ENCODE measurements at places on chromosomes 1 and 21.

DNA sequence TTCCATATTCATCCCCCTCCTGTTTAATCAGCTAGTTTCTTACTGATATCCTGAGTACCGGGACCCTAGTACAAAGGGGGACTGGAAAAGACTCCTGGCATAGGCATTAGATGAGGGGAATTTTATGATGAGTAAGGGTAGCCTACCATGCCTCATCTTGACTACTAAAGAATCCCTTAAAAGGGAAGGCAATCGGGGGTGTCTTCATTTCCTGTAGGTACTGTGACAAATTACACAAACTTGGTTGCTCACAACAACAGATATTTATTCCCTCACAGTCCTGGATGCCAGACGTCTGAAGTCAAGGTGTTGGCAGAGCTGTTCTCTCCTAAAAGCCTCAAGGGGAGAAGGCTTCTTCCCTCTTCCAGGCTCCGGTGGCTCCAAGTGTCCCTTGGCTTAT is 28.9 kb upstream of the RUNX1 start:
- no peak for DNase-seq

DNA sequence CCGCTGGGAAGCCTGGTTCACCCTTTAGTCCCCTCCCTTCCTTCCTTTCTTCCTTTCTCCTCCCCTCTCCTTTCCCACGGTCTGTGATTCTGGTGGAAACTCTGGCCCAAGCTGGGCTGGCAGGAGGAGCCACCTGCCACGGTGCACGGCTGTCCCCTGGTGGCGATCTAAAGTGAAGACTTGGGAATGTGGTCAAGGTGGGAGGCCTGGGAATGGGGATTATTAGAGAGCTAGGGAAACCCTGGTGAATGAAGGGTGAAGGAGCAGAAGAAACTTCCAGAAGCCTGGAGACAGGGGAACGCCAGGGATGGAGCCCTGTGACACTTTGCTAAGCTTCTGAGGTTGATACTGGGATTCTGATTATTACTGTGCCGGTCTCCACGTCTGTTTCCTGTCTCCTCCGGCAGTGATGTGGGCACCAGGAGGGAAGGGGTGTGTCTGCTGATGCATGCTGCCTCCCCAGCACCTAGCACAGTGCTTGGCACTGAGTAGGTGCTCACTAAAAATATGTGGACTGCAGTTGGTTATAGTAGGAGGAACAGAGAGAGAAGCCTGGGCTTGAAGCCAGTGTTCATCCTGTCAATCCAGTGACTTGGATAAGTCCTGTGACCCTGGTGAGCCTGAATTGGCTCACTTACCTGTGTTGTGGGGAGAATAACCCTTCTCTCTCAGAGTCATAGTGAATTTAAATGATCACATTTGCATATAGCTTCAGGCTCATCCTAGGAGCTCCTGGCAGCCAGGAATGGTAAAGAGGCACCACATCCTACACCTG is 71.2 kb upstream of the NBPF3 start:
- no peak for DNase-seq

DNA sequence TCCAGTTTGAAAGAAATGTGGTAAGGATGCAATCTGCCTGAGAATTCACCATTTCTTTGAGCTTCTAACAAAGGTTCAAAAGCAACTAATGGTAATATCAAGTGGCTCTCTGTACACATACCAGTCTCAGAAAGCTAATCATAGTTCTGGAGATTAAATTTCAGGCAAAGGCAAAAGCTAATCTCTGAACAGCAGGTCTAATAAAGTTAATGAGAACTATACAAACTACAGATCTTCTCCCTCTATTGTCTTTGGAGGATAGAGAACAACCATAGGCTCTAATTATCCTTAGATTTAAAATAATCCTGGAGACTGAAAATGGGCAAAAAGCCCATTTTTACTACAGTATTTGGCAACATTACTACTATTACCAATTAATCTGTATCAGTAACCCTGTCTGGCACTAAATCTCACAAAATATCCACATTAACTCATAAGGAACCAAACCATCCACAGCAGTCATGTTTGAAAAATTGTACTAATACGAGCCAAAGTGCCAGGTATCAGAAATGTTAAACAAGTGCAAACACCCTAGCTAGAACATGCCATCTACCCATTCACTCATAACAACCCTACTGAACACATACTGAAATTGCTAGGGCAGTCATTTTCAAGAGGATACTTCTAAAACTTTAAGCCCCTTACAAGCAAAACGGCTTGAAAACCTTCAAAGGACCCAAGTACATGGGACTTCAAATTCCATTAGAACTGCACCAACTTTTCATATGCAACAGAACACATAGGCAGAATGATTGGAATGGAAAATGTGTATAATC is 4.8 kb downstream of the DIPK1A start:
- DNase-seq = no peak

DNA sequence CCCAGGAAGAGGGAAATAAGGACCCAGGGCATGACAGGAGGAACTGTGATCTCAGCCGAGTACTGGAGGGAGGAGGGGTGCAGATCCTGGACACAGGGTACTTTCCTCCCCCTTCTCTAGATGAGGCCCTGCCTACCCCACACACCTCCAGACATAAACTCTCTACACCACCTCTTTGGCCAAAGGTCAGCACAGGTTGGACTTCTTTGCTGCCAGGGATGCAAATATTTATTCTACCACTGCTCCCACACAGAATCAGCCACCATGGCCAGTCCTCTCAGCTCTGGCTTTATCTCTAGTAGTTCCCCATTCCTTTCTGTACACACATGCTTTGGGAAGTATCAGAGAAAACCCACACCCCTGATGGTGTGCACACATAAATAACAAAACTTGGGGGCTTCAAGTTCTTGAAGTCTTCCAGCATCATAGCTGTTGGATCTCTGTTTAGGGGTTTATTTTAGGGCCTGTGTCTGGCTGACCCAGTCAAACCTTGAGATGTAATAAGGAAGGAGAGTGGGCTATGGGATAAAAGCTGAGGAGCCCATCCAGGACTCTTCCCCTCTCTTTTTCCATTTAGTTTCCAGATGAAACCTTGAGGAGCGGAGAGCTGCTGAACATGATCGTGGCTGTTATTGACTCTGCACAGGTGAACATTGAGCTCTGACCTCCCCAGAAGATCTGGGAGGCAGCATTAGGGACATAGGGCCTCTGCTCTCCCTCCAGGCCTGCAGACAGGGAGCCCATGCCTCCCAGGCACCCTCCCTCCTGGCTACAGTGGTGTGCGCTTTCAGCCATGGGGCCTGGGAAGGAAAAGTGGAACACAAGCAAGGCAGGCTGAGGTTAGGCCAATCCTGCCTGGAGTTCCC is 6.7 kb upstream of the SLC27A3 start:
- DNase-seq = no peak

- DNase-seq = no peak
These were observed 9.4 kb upstream of the FMO3 start for GRCh38 chr1:171081314-171081753.

GRCh38 chr1:151526735-151527525 is 13.2 kb upstream of the TUFT1 start:
- DNase-seq = no peak

- no peak for DNase-seq
These were observed 51.4 kb downstream of the YARS1 start for GRCh38 chr1:32765570-32766327.

GRCh38 chr1:221741703-221742554 is at the start of gene DUSP10:
Gene DUSP10, minus strand, starts transcription at chr1:221742089. Its CDS starts 2,345 bp downstream, at chr1:221739744.
- DNase-seq = peak; percentile 100

DNA sequence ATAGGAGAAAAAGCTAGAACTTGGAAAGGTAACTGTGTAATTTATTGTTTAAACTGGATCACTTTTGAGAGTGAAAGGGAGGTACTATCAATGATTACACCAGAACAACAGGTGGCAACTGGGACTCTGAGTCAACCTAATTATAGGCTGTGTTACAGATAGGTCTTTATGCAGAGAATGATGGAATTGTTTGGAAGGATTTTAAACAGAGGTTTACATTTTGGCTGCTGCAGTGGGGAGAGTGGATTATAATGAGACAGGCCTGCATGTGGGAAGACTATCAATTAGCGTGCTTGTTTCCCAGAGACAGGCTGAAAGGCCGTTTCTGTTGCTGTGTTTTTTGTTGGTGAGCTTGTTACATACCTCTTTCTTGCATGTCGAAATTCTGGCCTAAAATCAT is 432.9 kb downstream of the PLA2G4A start:
- no peak for DNase-seq

GRCh38 chr1:182317611-182318161 is 73.9 kb downstream of the GLUL start:
- DNase-seq = no peak

DNA sequence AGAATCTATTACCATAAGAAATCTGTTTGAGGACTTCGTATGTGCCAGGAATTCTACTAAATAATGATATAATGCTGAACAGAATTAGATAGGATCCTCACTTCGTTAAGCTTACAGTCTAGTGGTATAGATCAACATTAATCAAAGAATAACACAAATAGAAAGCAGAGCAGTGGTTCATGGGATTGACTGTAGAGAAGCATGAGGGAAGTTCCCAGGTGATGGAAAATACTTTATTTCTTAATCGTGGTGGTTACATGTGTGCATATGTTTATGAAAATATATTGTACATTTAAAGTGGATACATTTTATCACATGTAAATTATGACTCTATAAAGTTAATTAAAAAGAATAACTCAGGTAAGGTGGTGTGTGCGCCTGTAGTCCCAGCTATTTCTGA is 110.5 kb downstream of the OSBPL9 start:
- no peak for DNase-seq

GRCh38 chr1:9120312-9120958 is 8.5 kb downstream of the GPR157 start:
- DNase-seq = no peak

GRCh38 chr1:77348549-77348948 is 66.7 kb downstream of the AK5 start:
- DNase-seq = no peak

- DNase-seq = no peak
These were observed 24.8 kb downstream of the ZNHIT6 start for GRCh38 chr1:85683292-85684025.

GRCh38 chr1:223109581-223110026 is 33.4 kb downstream of the TLR5 start:
- DNase-seq = no peak

DNA sequence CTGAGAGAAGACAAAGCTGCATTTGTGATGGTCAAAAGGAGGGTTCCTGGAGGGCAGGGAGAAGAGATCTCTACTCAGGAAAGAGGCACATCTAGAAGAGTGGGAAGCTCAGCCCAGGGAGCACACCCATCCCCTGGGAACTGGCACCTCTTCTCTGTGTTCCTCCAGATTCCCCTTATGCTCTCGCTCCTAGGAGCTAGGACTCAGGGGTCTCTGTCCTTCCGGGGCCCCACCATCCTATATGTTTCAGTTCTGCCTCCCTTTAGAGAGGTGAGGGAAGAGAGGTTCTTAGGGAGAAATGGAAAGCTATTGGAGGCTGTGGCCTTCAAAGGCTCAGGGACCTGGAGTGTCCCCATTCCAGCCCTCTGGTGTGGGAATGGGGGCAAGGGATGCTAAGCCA is 4.6 kb upstream of the PPM1J start:
- DNase-seq = no peak

DNA sequence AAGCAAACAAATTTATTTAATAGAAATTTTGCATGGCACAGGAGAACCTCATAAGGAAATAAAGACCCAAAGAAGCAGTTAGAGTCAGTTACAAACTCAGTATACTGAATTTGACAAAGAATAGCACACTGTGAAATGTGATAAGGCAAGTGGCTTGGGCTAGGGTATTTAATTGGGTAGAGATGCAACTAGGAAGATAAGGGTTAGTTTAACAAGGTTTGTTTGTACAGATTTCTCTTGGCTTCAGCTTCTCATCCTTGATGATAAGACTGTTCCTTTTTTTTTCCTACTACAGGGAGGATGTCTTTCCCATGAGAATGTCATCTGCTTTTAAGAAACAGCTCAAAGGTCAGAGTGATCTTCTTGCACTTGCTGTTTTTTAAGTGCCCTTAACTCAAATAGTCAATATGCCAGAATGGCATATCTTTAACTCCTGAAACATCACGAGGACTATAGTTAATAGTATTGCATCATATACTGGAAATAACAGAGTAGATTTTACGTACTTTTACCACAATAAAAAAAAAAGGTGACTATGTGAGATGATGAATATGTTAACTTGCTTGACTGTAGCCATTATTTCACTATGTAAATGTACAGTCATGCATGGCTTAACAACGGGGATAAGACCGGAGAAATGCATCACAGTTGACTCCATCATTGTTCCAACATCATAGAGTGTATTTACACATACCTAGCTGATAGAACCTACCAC is 9.2 kb upstream of the TRAF3IP3 start:
- no peak for DNase-seq

GRCh38 chr1:201241736-201242135 is 41.6 kb upstream of the PKP1 start:
- no peak for DNase-seq

DNA sequence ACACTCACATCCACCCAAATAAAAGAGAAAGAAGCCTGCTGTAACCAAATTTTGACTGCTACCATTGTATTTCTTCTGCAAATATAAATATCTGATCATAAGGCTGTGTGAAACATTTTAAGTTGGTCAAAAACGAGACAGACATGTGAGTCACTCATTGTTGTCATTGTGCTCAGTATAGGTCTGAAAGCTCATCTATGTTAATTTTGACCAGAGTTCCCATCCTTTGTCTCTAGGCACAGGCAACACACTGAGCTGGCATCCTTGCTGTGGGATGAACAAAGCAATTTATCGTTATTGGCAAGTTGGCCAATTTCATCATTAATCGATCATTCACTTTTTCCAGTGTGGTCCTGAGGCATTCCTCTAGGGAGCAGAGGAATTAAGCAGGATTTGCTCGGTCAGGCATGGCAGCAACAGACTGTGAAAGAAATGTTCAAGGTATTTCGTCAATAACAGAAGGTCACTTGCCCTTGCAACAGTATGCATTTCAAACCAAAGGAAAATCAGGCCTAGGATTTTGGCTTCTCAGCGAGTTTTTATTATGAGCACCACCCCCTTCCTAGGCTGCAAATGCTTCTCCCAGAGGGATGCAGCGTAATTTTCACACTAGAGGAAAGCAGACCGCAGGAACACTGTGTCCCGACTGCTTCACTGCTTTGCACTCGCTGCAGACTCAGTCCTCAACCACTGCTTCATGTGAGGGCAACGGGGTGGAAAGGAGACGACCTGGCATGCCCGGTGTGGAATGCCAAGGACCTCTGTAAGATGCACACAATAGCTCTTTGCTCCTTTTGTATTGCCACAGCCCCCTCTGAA is 87.9 kb upstream of the SMYD2 start:
- no peak for DNase-seq

- DNase-seq = no peak
These were observed 13.7 kb upstream of the DPH5 start for GRCh38 chr1:101039245-101039644.

All from thymus (tissue), 14 donors.